Left hindlimb (tissue), 1 donor: ENCODE measurements at places on chromosomes 3 and 15.

- DNase-seq = no peak
These were observed 24.3 kb downstream of the ATP10A start for GRCh38 chr15:25838871-25839195.

GRCh38 chr3:69008980-69009379, 4.5 kb downstream of the EOGT start:
- DNase-seq = no peak

- no peak for DNase-seq
These were observed 75.9 kb downstream of the TMEM108 start for GRCh38 chr3:133113927-133114597.

DNA sequence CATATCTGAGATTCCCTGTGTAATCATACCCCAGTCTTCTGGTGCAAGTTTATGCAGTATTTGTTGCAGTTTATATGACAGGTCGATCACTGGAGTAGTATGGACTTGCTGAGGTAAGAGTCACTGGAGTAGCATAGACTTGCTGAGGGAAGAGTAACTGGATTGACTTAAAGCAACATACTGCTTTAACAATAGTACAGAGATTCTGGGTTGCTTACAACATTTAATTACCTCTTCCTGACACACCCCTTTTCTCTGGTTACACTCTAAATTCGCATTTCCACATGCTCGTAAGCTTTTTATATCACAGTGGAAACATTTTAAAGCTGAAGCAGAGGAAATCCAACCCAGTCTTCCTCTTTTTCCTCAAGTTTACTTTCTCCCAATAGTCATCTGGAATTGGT, 11.8 kb downstream of the AAGAB start:
- DNase-seq = no peak

GRCh38 chr15:70514251-70514650, 249.1 kb downstream of the UACA start:
- DNase-seq = no peak

DNA sequence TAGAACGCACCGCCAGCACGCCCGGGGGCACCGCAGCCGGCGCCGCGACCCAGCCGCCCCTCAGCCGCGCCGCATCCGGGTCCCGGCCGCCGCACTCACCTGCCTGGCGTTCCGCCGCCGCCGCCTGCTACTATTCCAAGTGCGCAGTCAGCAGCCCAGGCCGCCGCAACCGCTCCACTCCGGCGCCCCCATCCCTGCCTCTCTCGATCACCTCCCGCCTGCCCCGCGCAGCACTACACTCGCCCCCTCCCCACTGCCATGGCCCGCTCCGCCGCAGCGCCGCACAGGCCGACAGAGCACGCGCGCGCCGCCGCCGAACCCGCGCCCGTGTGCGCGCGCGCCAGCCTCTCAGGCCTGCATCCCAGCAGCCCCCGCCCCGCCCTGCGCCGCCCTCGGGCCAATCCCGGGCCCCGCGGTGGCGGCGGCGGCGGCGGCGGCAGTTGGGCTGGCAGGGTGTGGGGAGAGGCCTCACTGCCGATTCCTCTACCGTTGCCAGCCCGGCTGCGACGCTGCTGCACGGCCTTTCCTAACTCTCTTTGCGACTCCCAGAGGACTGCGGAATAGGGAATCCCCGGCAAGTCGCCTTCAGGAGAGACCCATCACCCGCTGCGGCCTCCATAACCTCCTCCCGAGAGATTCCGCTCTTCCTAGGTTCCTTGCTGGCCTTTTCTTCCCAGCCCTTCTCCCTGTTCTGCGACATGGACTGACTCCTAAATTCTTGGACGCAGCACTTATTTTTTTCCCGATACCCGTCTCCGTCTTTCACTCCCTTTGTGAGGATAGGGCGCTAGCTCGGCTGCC, at the start of gene PIK3CB:
Gene PIK3CB (minus strand): TSS at position 333 of the 801 bp plus-strand sequence. CDS start 75,585 bp downstream, outside the sequence.
- DNase-seq = peak; percentile 91

- no peak for DNase-seq
These were observed 9.2 kb upstream of the CCDC33 start for GRCh38 chr15:74226761-74227540.
